ENCODE measurements at places on chromosomes 12 and 14.

DNA sequence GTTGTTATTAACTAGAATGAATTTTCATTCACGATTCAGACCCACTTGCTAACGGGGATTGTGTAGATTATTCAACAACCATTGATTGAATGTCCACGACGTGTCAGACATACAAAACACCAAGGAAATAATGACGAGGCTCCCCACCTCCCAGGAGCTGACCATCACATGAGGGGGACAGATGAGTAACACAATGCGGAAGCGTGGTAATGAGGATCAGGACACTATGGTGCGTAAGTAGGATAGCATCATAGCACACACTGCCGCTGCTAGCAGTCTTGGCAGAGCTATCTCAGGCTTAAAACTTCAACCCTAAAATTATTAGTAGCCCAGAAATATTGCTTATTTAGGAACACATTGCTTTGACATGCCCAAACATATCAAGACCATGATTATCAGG, 265.8 kb downstream of the EGLN3 start:
- no peak for DNase-seq

GRCh38 chr14:43896044-43896443, 611.0 kb downstream of the FSCB start:
- DNase-seq = no peak

- DNase-seq = no peak
Observed at GRCh38 chr14:77276295-77276935, 5.4 kb upstream of the NGB start.

GRCh38 chr12:19901841-19902240, 462.5 kb downstream of the AEBP2 start:
- no peak for DNase-seq

Measured in stimulated activated CD8-positive, alpha-beta memory T cell treated with anti-CD3 and anti-CD28 coated beads, Interleukin-2, amount 100 ng/mL, for 1 hour (primary cell).